ENCODE measurements at places on chromosomes 6 and 20. TPM values are rescaled to one million over a fixed set of nuclear protein-coding genes. Genes with fewer than 3 reads are reported as not detected.

DOK5 gene
- not detected for total RNA-seq

CRISP2 gene
- total RNA-seq = not detected

DLL1 gene
- 17.8 TPM for total RNA-seq

TGM3 gene
- not detected for total RNA-seq

NKAIN2 gene
- total RNA-seq = not detected

PPP1R3G gene
- total RNA-seq = not detected

All from CD8-positive, alpha-beta T cell (primary cell).